ENCODE measurements at places on chromosomes 1 and 21. TPM values are rescaled to one million over a fixed set of nuclear protein-coding genes. Genes with fewer than 3 reads are reported as not detected.

DNA sequence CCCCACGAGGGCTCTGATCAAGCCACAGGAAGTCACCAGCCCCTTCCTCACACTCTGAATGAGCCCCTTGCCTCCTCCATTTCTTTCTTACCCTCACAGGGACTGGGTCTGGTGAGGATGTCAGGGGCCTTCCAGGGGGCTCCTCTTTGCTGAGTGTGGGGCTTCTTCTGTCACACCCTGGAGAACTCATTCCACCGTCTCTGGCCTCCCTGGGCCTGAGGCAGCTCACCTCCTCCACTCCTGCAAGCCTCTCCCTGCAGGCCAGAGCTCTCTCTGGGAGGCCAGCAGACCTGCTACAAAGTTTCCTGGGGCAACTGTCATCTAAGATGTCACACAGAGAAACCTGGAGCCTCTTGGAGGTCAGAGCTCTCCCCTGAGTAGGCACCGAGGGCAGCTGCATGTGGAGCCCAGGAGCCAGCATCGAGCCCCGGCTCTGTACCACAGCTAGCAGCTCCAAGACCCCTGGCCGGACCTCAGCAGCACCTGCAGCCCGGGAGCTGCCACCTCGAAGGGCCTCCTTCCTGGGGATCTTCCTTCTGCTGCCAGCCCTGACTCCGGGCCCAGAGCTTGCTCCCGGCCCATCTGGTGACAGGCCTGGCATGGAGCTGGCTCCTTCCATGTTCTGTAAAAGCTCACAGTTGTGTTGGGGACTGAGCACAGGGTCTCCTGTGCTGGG lies 1.1 kb downstream of the SPOCD1 start:
- H3K36me3 ChIP-seq: no peaks in the 10 kb centered on the region
- H3K4me1 ChIP-seq: peaks cover 18% of the 10 kb centered on the region
- DNase-seq: no peak
- H3K27ac ChIP-seq: no peak overlapping the region
- H3K4me3 ChIP-seq: no peak overlapping the region
- no peaks in the 10 kb centered on the region for H3K27me3 ChIP-seq

- no peaks in the 10 kb centered on the region for H3K4me1 ChIP-seq
- no peaks in the 10 kb centered on the region for H3K36me3 ChIP-seq
- H3K4me3 ChIP-seq: no peak overlapping the region
- DNase-seq: no peak
- no peaks in the 10 kb centered on the region for H3K27me3 ChIP-seq
- H3K27ac ChIP-seq: no peak overlapping the region
Observed at GRCh38 chr1:220927442-220927841, 48.2 kb downstream of the HLX start.

GRCh38 chr21:44647222-44647552 lies 973 bp downstream of the KRTAP10-11 start:
- no peaks in the 10 kb centered on the region for H3K36me3 ChIP-seq
- no peak overlapping the region for H3K4me3 ChIP-seq
- no peak overlapping the region for H3K27ac ChIP-seq
- H3K27me3 ChIP-seq: no peaks in the 10 kb centered on the region
- peaks cover 8% of the 10 kb centered on the region for H3K4me1 ChIP-seq
- DNase-seq: peak; percentile 27

GRCh38 chr1:154481053-154481452 lies 21.0 kb upstream of the TDRD10 start:
- no peak overlapping the region for H3K4me3 ChIP-seq
- H3K27me3 ChIP-seq: no peaks in the 10 kb centered on the region
- H3K4me1 ChIP-seq: peaks cover 6% of the 10 kb centered on the region
- DNase-seq: peak; percentile 76
- H3K27ac ChIP-seq: no peak overlapping the region

GRCh38 chr1:233343262-233343661 lies 15.7 kb downstream of the MAP3K21 start:
- DNase-seq: no peak
- H3K4me3 ChIP-seq: no peak overlapping the region

DNA sequence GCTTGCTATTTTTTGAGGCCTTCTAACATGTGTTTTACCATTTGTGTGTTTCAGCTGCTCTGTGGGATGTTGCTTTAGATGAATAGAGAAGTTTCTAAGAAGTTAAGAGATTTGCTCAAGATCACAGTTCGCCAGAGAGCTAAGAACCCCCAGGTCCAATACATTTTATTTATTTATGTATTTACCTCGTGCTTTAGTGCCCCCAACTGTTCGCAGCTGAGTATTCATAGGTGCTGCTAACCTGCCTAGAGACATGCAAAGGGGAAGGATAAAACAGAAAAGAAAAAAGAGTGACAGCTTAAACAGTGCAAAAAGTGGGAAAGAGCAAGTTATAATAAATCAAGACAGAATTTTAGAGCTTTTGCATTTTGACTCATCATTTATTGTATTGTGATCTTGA lies 31.1 kb downstream of the NFYC start:
- no peaks in the 10 kb centered on the region for H3K36me3 ChIP-seq
- H3K27me3 ChIP-seq: no peaks in the 10 kb centered on the region
- H3K27ac ChIP-seq: no peak overlapping the region
- H3K4me3 ChIP-seq: no peak overlapping the region
- no peak for DNase-seq

DNA sequence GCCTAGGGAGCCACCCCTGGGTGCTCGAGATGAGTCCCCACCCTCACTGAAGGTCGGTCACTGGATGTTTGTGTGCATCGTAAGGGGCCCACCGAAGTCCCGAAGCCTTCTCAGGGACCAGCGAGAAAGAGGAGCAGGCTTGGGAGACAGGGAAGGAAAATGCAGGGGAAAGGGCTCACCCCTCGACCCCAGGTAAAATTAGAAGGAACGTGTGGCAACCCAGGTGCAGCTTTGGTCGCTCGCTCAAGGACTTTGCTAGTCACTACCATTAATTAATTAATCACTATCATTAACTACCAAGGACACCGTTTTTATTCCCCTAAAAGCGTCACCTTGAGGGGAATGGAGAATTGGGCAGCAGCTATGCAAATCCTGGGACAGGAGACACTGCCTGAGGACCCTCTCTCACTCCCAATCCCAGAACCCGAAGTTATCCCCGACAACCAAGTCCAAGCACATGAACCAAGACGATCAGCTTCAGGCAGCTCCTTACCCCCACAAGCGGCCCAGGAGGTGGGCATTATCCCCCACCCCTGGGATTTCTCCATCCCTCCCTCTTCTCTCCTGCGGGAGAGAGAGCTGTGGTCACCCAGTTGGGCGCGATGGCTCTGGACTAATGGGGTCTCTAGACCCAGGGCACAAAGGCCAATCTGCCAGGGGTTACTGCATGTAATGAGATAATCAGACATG lies 4.2 kb upstream of the SIM2 start:
- no peak for DNase-seq
- H3K36me3 ChIP-seq: no peaks in the 10 kb centered on the region
- H3K27me3 ChIP-seq: peaks cover 97% of the 10 kb centered on the region
- H3K4me1 ChIP-seq: peaks cover 51% of the 10 kb centered on the region

GRCh38 chr1:222833356-222833876 lies 18.6 kb downstream of the DISP1 start:
- no peaks in the 10 kb centered on the region for H3K27me3 ChIP-seq
- no peak for DNase-seq
- H3K27ac ChIP-seq: no peak overlapping the region
- no peaks in the 10 kb centered on the region for H3K36me3 ChIP-seq

GRCh38 chr1:161199506-161200139 lies 769 bp upstream of the ADAMTS4 start:
- no peaks in the 10 kb centered on the region for H3K27me3 ChIP-seq
- DNase-seq: no peak
- peak overlapping the region; percentile 1 for H3K4me3 ChIP-seq
- peaks cover 13% of the 10 kb centered on the region for H3K36me3 ChIP-seq
- H3K4me1 ChIP-seq: peaks cover 73% of the 10 kb centered on the region
- peak overlapping the region; percentile 99 for H3K27ac ChIP-seq

DNA sequence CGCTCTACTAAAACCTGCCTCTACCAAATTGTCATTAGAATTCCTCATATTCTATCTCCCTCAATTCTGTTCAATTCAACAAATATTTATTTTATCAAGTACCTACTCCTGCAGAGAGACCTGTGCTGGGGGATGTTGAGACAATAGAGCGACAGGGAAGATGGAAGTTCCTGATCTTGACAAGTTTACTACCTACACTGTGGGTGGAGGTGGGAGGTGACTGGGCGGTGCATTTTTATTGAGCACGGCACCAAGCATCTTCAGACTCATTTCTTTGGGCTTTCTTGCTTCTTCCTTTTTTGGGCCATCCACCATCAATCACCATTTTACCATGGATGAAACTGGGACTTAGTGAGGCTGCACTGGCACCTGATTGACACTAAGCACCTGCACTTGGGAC lies 61.3 kb downstream of the KIRREL1 start:
- no peaks in the 10 kb centered on the region for H3K27me3 ChIP-seq
- H3K4me1 ChIP-seq: peaks cover 30% of the 10 kb centered on the region
- H3K36me3 ChIP-seq: no peaks in the 10 kb centered on the region
- DNase-seq: no peak
- H3K4me3 ChIP-seq: no peak overlapping the region

Gene PHACTR4
- 18.8 TPM for total RNA-seq

Gene KCNN3
- total RNA-seq: 12.9 TPM

Gene UBXN10
- total RNA-seq: 4.2 TPM

Gene LYPLAL1
- total RNA-seq: 54.8 TPM

Gene PERM1
- total RNA-seq: not detected

Data from spinal cord (tissue), 10 donors.